ENCODE measurements at places on chromosomes 3 and 15.

DNA sequence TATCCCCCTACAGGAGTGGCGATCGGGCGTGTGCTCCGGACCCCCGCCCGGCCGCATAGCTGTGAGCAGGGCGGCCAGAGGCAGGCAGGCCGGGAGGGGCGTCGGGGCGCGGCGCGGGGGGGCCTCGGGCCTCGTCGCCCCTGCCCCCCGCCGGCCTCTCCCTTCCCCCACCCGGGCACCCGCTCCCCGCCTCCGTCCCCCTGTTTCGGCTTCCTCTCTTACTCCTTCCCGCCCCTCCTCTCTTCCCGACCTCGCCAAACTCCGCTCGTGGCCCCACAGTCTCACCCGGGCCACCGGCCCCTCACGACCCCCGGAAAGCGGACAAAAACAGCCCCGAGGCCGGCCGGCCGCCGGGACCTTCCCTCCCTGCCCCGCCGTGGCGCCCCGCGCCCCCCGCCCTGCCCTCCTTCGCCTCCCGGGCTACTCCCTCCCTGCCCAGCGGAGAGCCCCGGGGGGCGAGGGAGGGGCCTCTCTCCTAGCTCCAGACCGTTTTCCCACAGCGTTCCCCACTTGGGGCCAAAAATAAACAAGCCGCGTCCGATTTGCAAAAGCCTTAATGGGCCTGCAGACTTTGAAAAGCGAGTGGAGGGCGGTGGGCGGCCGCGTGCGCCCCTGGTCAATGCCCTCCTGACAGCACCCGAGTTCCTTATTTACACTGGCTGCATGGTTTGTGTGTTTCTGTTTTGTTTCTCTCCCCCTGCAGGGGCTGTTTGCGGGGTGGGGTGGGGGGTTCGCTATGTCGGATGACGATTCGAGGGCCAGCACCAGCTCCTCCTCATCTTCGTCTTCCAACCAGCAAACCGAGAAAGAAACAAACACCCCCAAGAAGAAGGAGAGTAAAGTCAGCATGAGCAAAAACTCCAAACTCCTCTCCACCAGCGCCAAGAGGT lies 1.0 kb downstream of the UBE2E1 start:
- no peak for DNase-seq

DNA sequence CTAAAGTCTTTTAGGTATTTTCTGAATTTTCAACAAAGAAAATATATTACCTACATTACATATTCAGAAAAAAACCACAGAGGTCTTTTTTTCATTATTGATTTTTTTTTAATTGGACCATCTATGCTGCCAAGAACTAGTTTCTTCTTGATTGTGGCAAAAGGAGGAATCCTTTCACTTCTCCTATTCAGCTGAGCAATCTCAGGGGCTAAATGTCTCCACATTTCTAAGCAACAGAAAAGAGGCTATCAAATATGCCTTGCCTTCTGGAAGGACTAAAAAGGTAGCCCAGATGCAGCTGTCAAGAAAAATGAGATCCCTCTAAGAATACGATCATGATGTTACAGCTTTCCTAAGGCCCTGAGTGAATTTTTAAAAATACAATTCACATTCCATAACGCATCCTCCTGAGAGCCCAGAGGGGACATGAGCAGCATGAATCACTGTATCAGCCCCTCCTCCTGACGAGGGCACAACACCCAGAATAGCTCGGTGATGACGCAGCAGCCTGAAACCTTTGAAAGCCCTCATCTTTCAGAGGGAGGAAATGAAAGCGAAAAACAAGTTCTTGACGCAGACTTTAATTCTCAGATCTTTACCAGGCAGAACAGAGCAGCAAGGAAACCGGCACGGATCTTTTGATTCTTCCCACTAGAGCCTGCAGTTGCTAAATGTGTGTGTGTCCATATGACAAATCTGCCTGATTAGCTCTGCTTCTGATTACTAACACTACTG lies 24.6 kb downstream of the RUBCN start:
- peak; percentile 99 for DNase-seq

- no peak for DNase-seq
Measured at GRCh38 chr3:105791131-105791530, 77.7 kb downstream of the CBLB start.

DNA sequence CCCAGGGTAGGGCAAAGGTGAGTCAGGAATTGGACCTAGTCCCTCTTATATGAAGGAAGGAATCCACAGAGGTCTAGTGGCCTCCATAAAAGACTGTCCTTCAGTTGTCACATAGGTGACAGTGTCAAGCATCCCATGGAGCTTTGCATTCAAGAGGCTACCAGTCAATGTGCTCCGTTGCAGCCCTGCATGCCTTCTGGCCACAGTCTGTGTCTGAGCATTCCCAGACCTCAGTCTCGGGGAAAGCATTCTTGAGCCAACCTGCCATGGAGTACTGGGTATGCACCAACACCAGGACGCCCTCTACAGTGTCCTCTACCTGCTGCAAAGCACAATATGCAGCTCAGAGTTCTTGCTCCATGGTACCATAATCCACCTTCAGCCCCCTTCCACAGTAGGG lies 46.7 kb upstream of the VGLL3 start:
- DNase-seq: no peak

DNA sequence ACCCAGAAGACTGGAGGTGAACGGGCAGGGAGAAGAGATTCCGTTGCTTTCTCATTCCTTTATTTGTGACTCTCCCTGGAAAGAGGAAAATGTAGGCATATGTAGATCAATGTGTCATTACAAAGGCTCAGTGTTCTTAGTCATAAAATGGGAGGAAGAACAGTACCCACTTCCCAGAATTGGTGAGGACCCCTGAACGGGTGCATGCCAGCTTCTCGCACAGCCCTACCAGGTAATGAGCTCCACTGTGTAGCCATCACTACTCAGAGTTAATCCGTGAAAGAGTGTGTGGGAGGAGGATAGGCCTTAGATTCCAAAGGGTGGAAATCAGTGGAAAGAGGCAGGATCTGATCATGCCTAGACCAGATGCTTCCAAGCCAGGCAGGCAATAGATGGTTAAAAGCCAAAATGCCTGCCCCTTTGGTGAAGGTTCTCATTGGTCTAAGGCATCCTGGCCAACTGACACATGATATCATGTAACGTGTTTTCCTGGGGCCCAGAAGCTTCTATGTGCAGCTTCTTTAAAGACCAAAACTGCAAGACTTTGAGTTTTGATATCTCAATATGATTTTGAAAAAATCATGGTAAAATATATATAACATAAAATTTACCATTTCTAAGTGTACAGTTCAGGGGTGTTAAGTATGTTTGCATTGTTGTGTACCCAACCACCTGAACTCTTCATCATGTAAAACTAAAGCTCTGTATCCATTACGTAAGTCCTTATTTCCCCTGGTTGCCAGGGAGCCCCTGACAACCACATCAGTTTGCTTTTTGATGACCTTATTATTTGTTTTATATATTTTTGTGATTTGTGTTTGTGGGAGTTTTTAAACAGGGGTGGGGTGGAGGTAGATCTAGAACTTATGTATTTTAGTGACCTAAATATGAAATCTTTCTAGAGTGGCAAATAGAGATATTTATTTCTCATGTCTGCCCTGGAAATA lies 402.2 kb upstream of the CFAP20DC start:
- no peak for DNase-seq

GRCh38 chr3:77816366-77816765 lies 776.5 kb downstream of the ROBO2 start:
- DNase-seq: no peak

DNA sequence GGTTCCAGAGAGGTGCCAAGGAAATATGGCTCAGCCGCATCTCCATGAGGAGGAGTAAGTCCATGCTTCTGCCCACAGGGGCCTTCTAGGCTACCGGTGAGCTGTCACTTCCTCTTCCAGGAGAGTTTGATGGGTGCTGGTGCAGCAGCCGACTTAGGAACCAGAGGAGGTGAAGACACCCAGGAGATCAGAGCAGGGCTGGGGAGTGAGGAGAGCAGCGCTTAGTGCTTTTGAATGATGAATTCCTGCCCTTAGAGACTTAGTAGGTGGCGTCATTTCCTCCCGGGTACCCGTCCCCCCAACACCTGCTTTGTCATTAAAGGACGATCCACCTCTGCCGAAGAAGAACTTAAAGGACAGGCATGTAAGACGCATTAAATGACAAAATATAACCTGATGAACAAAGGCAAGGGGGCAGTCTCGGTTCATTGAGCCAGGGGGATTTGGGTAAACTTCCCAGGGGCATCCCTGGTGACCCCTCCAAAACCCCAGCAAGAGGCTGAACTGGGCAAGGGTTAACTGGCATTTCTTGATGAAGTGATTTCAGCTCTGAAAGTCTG lies 67.6 kb downstream of the HES1 start:
- no peak for DNase-seq

All from SK-MEL-5 (cell line).